ENCODE measurements at places on chromosomes 3 and 15.

GRCh38 chr15:68032672-68033071 lies 21.4 kb upstream of the PIAS1 start:
- DNase-seq, result no peak

GRCh38 chr3:46113608-46114007 lies 86.3 kb upstream of the XCR1 start:
- DNase-seq, result no peak

DNA sequence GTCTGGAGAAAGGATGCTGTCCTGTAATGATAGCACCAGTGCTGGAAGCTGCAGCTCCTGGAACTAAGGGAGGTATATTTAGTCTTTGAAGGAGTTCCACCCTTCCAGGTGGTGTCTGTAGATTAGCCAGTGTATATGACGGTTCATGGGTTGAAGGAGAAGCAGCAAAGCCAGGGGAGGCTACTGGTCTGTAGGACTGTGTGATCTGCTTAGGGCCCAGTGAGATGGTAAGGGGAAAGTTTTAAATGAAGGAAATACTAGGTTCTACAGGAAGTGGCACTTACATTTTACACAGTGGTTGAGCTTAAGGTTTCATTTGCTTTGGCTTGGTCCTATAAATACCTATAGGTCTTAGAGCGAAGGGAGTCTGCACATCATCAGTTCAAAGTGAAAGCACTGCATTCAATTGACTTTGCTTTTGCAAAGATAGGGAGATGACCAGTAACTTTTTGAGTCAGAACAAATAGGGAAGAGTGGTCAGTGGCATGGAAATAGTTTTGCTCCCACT lies 5.6 kb downstream of the SLC25A38 start:
- no peak for DNase-seq

GRCh38 chr3:1540686-1541085 lies 447.9 kb downstream of the CNTN6 start:
- no peak for DNase-seq

DNA sequence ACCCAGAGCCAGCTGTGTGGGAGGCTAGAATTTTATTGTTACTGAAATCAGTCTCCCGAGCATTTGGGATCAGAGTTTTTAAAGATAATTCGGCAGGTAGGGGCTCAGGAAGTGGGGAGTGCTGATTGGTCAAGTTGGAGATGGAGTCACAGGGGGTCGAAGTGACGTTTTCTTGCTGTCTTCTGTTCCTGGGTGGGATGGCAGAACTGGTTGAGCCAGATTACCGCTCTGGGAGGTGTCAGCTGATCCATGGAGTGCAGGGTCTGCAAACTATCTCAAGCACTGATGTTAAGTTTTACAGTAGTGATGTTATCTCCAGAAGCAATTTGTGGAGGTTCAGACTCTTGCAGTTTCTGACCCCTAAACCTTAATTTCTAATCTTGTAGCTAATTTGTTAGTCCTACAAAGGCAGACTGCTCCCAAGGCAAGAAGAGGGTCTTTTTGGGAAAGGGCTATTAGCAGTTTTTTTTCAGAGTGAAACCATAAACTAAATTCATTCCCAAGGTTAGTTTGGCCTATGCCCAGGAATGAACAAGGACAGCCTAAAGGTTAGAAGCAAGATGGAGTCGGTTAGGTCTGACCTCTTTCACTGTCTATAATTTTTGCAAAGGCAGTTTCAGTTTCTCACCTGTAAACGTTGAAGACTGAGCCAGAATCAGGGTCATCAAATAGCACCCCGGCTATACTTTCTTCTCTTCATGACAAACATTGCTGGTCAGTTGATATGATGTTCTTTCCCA lies 28.2 kb downstream of the FLNB start:
- no peak for DNase-seq

DNA sequence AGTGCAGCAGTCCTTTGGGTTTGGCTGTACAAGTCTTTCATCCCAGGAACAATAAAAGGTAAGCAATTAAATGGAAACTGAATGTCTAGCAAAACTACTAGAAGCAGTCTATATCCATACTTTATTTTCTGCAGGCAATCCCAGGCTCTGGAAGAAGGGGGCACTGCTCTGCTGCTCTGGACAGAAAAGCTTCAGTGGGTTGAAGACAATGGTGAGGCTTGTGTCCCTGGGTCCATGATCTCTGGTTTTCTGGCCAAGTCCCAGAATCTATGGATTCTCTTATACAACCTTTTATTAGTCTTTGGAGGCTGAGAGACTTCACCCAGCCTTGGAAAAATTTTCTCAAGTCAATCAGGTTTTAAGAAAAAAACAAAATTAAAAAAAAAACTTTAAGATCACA lies 35.6 kb downstream of the SCAP start:
- DNase-seq, result no peak

DNA sequence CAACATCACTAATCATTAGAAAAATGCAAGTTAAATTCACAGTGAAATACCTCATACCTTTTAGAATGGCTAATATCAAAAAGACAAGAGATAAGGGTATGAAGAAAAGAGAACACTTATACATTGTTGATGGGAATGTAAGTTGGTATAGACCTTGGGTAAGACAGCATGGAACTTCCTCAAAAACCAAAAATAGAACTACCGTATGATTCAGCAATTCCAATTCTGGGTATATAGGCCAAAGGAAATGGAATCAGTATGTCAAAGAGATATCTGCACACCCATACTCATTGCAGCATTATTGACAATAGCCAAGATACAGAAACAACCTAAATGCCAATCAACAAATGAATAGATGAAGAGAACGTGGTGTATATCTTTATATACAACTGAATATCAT lies 166.8 kb upstream of the LRRN1 start:
- no peak for DNase-seq

DNA sequence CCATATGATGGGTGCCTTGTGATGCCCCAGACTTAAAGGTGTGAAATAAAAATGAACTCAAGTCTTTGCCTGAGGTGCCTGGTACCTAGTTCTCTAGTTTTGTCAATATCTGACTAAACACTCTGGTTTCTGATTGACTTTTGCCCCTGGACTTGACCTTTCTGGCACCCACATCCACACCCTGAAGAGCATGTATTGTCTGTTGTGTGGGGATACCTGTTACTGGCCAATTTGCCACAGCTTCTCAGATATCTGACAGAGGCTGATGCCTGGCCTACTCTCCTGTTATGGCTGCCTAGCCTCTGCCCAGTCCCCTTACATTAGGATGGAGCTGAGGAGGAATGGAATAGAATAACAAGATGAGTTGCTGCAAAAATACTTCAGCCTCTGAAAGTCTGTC lies 3.6 kb downstream of the ZBTB38 start:
- no peak for DNase-seq
